AG09309 (cell line): ENCODE measurements at places on chromosomes 4 and X.

DNA sequence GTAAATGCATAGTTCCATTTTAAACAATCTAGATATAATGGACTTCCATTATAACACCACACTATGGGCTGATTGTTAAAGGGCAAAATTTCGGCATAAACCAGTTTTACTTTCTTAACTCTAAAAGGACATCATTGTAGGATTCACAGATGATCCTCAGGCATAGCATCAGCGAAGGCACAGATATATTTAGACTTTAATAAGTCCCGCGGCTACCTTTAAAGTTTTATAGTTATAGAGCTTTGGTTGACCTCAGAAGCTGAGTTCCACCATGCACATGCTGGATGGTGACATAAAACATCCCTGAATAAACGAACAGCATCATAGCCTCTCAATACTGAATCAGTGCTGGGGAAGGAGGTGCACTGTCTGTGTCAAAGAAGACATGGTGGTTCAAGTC, 125.0 kb upstream of the PDLIM3 start:
- no peak for DNase-seq

DNA sequence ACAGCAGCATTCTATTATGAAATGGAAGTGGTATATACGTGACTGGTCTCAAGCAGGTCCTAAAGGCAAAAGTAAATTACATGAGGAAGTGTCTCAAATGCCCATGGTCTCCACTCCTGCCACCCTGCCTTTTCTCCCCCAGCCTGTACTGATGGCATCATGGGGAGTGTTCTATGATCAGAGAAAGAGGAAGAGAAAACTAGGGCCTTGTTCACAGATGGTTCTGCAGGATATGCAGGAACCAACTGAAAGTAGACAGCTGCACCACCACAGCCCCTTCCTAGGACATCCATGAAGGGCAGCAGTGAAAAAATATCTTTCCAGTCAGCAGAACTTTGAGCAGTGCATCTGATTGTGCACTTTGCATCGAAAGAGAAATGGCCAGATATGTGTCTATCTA, 901.5 kb downstream of the ARAP2 start:
- DNase-seq: no peak

GRCh38 chrX:137172317-137172948, 138.6 kb upstream of the GPR101 start:
- no peak for DNase-seq

DNA sequence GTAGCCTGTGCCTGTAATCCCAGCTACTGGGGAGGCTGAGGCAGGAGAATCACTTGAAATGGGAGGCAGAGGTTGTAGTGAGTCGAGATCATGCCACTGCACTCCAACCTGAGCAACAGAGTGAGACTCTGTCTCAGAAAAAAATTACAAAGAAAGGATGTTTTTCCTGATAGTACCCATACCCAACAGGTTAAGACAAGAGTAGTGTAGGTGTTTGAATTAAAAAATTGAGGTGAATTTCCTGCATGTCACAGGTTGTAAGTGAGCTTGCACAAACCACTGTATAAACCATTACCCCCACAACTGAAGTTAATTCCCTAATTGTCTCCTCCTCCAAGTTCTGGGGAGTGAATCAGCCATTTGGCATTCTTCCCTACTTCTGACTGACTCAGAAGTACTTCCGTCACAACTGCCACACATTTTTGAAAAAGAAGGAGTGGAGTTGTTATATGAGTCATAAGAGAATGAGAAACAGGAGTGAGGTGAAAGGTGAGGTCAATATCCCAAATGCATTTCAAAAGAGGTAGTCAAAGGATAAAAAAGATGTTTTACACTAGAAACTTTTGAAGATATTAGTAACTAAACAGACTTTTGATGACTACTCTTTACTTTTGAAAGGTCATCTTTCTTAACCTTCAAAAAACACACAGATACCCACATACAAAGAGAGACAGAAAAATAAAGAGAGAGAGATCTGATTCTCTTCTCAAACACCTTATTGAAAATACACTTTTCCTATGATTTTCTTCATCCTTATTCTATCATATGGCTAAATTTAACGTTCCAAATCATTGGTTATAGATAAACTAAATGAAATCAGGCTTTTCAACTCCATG, 134.5 kb downstream of the BTC start:
- peak; percentile 98 for DNase-seq

- DNase-seq: peak; percentile 10
Observed at GRCh38 chr4:27009539-27009938, 148.9 kb downstream of the STIM2 start.

DNA sequence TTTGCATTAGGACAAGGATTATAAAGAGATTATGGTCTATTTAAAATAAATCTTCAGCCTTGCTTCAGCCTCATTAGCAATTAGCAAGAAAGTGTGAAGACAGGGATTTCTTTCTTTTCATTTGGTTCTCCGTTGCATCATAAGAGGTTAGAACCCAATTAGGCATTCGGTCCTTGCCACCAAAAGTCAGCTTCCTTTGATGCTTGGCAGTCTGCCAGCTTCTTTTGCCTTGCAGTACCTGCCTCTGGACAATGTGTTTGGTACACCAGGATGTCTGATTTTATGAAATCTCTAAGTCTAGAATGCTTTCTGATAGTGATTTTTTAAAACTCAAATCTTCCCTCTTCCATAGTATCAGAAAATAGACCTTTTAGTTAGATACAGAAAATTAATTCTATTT, 12.4 kb downstream of the SMIM20 start:
- no peak for DNase-seq
